ENCODE measurements at places on chromosomes 12 and 14.

DNA sequence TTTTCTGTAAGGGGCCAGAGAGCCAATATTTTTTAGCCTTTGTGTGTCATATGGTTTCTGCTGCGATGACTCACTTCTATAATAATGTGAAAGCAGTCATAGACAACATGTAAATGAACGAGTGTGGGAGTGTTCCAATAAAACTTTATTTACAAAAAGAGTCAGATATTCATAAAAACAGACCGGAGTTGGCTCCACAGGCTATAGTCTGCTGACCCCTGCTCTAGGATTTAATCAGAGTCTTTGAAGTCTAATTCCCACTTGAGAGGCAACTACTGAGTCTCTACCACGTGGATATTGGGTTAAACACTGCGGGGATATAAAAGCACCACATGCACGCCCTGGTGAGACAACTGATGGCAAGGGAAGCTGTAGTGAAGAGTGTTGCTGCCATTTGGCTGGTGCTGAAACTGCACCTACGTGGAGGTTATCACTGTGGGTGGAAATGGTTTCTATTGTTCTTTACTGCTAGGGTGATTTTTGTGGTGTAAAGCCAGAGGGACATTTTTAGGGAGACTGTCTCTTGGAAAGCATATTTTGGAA is 3.6 kb upstream of the NINJ2 start:
- no peak for DNase-seq

GRCh38 chr12:14557966-14558365 is 9.7 kb downstream of the PLBD1 start:
- no peak for DNase-seq

DNA sequence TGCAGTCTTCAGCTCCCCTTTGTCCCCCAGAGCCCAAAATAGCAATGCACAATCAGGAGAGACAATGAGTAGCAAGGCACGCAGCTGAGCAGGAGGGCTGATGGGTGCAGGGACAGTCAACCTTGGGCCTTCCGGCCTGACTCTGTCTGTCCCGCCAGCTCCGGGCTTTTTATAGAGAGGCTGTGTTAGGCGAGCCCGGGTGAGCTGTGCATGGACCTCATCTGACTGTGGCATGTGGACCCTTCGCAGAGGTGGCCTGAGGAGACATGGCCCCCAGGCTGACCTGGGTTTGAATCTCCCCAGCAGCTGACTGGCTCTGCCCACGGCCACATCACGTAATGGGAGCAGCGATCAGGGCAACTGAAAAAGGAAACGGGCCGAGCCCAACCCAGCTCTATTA is 177.9 kb downstream of the TSPAN9 start:
- DNase-seq, result no peak

- peak; percentile 15 for DNase-seq
Observed at GRCh38 chr14:105041841-105042765, 21.2 kb upstream of the CDCA4 start.

DNA sequence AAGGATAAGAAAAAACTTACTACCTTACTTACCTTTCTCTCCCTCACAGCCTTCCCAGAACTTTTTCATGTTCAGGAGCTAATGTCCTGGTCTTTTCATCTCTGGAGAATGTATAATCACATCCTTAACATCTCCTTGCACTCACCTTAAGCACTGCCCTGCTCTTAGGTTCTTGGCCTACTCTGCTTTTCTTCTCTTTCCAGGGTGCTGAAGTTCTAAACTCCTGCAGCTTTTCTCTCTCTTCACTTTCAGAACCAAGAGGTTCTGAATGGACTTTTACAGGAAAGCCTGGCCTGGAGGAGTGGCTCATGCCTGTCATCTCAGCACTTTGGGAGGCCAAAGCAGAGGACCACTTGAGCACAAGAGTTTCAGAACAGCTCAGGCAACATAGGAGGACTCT is 101.9 kb downstream of the TMTC2 start:
- DNase-seq, result no peak

- DNase-seq, result no peak
Observed at GRCh38 chr14:86050757-86051156, 520.8 kb downstream of the FLRT2 start.

- no peak for DNase-seq
Observed at GRCh38 chr14:101736071-101736470, 25.4 kb upstream of the PPP2R5C start.

GRCh38 chr12:103241184-103241583 is 254.6 kb downstream of the C12orf42 start:
- DNase-seq, result no peak

- no peak for DNase-seq
Observed at GRCh38 chr14:48725051-48725734, 861.0 kb downstream of the RPS29 start.

- DNase-seq, result no peak
Observed at GRCh38 chr14:33590891-33591630, 359.8 kb downstream of the EGLN3 start.

DNA sequence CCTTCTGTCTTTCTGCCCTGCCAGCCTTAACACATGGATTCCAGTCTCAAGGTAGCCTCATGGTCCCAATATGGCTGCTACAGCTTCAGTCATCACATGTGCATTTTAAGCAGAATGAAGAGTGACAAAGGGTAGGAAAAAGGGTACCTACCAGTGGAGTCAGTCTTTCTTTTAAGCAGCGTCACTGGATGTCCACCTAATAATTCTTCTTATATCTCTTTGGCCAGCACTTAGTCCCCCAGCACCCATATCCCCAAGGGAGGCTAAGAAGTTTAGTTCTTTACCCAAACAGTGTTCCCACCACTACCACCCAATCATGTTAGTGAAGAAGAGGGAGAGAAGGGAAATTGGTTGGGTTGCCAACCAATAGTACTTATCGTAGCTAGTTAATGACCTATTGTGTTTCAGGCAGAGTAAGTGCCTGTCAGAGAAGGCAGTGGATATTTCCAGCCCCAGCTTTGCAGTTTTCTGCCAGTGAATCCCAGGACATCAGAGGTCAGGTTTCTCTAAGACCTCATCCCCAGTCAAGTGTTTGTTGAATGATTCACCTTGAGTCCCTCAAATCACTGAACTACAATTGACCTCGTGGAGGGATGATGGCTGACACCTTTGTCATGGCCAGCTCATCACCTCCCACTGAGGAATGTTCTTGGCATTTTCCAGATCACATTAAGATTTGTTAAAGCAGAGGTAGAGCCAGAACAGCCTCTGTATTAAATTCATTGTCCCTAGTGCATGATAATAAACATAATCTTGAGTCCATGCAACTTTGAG is 250.9 kb upstream of the CRY1 start:
- DNase-seq, result peak; percentile 41

DNA sequence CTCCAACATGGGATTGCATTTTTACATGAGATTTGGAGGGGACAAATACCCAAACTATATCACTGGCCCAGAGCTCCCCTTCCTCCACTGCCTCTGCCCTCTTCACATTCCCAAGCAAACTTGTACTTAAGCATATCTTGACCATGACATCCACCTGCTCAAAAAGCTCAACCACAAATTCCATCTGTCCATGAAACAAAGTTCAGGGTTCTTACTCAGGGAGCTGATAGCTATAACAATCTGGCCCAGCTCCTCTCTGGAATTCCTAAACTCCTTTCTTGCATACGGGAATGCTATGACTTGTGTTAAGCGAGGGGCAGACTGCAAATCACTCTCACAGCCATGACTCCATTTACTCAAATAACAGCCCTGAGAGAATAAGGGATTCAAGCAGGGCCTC is 152.1 kb downstream of the GALC start:
- DNase-seq, result no peak

- DNase-seq, result no peak
Observed at GRCh38 chr12:13223941-13224340, 27.4 kb downstream of the EMP1 start.

- no peak for DNase-seq
Observed at GRCh38 chr14:75645056-75645455, 15.6 kb downstream of the ERG28 start.

DNA sequence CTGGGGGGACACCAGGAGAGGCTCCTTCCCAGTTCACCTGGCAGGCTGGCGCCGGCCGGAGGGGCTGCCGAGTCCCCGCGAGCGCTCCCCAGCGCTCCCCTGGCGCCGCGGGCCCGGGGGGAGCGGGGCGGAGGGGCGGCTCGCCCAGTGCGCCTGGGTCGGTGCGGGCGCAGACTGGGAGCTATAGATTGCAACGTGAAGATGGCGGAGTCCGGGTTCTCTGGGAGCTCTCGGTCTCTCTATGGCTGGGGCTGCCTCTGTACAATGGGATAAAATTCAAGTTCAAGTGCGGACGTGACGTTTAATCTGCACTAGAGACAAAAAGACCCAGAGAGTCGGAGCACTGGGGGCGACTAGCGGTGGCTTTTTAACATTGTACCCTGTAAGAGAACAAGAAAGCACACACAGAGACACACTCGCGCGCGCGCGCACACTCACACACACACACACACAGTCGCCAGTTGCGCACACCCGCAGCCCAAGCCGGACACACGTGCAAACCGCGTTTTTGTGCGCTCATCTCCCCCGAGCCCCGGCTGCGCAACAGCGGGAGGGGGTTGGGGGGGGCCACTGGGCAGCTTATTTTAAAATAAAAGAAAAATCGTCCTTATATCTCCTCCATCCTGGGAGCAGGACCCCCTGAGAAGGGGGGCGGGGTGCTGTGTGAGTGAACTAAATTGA is at the start of gene BCL11B:
Gene BCL11B, minus strand, starts transcription at position 247 of the 681 bp plus-strand sequence. CDS start 979 bp downstream, outside the sequence.
- peak; percentile 89 for DNase-seq

DNA sequence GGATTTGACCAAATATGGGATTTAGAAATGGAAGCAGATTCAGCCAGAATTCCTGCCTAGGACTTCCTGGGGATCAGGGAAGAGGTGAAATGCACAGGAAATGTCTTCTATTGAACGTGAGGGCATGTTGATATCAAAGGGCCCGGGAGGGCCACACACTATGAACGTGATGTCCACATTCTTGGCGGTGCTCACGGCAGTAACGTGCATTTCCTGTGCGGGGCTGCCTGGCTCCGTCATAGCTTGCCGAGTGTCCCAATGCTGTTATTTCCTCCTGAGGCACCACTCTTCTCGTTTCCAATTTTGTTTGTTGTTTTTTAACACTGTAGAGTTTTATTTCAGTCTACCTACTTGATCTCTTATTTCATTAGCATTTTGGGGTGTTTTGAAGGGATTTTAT is 67.3 kb downstream of the ZNF664 start:
- no peak for DNase-seq

GRCh38 chr14:59281609-59282377 is 93.3 kb downstream of the DAAM1 start:
- no peak for DNase-seq

DNA sequence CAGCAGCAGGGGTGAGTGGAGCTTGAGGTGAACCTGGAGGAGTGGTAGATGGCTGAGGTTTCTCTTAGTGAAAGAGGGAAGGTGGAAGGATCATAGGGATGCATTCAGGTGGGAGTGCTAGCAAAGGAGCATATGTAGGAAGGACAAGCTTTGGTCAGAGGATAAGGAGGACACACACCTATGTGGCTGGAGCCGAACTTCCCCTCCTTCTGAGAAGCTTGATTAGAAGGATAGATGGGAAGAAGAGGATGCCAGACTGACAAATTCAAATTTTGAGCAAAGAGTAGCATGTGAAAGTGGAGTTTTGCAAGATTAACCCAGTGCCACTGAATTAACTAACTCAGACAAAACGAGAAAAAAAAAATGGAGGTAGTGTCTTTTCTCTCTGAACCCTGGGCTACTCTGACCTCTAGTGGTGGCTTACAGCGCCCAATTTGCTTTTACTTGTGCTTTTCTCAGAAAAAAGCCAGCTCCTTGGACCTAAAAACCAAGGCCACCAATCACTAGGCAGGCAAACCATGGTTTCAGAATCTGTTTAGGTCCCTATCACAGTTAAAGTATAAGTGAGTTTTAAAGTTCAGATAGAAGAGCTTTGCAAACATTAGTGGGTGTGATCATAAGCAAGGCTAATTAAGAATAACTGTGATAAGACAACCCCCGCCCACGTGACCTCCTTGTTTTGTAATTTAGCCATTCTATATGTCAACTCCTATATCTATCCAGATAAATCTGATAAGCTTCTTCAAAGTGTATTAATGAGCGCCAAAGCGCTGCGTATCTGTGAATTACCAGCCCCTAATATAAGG is 15.5 kb downstream of the EMP1 start:
- no peak for DNase-seq

- no peak for DNase-seq
Observed at GRCh38 chr12:22248571-22249115, 85.9 kb downstream of the ST8SIA1 start.

GRCh38 chr12:46268583-46269428 is at the start of gene SLC38A1:
TSS of gene SLC38A1 (minus strand) at chr12:46269043. CDS start at chr12:46239800, 29,243 bp downstream.
- DNase-seq, result peak; percentile 58

DNA sequence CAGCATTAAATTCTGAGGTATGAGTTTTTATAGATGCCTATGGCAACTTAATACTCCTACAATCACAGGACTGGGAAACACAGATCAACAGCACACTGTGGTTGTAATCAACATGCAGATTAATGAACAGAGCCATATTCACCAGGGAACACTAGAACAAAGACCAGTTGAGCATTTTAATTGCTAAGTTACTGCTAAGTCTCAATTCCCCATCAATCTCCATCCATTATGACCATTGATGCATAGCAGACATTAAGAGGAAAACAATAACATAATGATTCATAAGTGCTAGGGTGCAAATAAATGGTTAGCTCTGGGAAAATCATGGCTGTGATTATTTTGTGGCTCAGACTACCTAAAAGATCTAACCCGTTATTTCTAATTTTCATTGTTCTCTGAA is 505.6 kb downstream of the TRHDE start:
- DNase-seq, result no peak

DNA sequence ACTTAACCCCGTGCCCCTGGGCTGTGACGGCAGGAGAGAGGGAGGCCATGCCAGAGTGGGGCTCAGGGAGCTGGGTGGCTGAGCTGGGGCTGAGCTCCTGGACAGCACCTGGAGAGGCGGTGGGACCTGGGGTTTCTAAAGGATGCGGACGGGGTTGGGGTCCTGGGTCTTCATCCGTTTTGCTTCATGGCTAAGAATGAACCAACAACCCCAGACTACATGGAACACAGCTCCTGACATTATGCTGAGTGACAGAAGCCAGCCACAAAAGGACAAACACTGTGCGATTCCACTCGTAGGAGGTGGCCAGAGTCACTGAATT is 60.6 kb downstream of the NCOR2 start:
- no peak for DNase-seq

- no peak for DNase-seq
Observed at GRCh38 chr12:110333201-110333600, 52.2 kb downstream of the ATP2A2 start.

DNA sequence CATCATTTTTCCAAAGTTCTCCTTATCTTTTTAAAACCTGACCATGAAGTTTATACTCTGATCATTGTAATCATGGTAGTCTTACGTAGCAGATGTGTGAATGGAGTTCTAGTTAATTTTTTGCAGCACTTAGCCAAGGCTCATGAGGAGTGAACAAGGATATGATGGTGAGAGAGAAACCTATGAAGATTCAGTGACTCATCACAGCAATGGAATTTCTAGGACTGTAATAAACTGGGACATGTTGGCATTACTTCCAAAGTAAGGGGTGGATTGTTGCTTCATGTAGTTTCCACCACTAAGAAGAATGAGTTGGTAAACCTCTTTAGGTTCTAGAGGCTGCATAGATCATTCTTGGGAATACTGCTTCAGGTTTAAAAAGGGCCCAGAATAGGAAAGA is 102.7 kb downstream of the LRRIQ1 start:
- no peak for DNase-seq

GRCh38 chr14:90296641-90297040 is 35.1 kb downstream of the NRDE2 start:
- DNase-seq, result no peak

GRCh38 chr12:114779647-114780046 is 95.7 kb upstream of the TBX3 start:
- DNase-seq, result no peak
